T-cell (primary cell): ENCODE measurements at places on chromosomes 6 and 20.

- DNase-seq, result no peak
Observed at GRCh38 chr6:167000759-167001158, 1.6 kb downstream of the CEP43 start.

DNA sequence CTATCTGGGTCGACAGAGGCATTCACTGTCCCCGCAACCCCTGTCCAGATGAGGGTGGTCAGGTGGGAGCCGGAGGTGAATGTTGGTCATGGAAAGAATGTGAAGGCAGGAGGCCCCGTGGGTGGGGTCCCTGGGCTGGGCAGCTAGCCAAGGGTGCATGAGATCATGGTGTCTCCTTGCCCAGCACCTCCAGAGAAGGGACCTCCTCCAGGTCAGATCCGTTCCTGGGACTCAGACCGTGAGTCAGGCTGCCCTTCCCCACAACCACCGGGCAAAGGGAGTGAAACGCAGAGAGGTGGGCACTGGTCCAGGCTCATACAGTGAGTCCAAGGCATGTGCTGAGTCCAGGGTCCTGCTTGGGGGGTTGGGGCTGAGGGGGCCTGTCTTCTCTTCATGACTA is 3.5 kb downstream of the FOXS1 start:
- no peak for DNase-seq

- no peak for DNase-seq
Observed at GRCh38 chr6:157758516-157759023, 64.5 kb upstream of the SNX9 start.

- no peak for DNase-seq
Observed at GRCh38 chr6:3749977-3750316, 1.6 kb downstream of the PXDC1 start.

DNA sequence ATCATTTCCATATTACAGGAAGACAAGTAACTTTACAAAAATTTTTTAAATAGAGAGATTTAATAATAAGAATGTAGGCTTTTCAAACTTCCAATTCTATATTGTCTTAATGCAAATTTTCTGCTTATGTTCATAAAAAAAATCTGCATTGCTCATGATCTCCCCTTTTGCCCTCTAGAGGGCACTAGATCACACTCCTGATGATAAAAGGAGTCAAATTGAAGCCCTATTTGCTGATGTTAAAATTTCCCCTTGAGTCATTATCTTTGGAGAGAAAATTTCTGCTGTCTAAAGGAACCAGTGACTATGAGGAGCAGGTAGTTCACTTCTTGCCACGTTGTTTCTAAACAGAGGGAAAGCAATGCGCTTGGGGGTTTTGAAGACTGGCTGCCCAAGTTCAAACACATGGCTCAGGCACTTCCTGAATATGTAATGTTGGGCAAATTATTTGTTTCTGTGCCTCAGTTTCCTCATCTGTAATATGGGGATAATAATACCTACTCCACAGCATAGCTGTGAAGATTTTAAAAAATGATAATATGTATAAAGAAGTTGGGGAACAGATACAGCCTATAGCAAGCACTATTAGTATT is 874.2 kb downstream of the TFAP2A start:
- DNase-seq, result no peak

DNA sequence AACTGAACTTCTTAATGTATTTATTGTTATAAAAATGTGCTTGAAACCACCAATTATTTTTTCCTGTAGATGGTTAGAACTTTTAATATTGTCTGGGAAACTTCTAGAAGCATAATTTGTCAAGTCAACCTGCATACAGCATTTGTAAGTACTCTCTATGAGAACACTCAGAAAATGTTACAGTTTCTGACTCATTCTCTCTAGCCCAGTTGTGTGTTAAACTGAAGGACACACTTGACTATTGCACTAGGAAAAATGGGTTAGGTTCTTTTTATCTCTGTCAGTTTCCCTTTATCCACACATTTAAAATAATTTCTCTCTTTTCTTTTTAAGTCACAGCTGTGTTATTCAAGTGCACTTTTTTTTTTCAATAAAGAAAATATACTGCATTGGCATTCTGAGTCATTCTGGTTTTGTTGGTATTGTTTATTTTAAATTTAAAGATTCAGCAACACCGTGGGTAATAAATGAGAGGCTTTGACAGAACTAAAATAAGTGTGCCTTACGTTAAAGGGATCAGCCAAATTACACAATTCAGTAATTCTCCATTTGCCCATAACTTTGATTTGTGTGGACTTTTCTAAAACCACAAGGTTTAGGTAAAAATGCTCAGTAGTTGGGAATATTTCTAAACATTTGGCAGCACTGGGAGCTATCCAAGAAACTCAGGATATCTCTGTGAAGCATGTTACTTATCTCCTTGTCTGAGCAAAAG is 50.7 kb downstream of the OPN5 start:
- no peak for DNase-seq

DNA sequence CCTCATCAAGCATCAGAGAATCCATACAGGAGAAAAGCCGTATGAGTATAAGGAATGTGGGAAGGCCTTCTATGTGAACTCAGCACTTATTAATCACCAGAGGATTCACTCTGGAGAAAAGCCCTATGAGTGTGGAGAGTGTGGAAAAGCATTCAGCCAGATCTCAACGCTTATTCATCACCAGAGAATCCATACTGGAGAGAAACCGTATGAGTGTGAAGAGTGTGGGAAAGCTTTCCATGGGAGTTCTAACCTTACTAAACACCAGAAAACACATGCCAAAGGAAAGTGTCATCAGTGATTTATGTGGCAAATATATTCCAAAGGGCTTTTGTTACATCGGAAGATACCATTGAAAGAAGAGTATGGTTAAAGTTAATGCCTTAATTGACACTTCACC is 25.4 kb downstream of the ZKSCAN8 start:
- DNase-seq, result no peak

DNA sequence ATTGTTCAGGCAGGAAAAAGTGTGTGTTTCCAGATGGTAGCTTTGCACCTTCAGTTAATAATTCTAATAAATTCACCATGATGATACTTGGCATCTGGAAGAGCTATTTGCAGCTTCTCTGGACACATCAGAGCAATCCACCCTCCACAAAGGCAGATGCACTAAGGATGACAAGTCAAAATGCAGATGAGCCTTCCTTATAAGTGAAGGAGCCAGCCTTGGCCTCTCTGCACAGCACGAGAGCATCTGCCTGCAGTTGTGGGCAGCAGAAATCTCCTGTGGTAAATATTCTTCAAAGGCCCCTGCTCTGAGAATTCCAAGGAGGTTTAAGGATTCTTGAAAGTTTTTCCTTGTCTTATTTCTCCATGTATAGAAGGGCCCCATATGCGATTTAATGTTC is 6.9 kb upstream of the POM121L2 start:
- no peak for DNase-seq

DNA sequence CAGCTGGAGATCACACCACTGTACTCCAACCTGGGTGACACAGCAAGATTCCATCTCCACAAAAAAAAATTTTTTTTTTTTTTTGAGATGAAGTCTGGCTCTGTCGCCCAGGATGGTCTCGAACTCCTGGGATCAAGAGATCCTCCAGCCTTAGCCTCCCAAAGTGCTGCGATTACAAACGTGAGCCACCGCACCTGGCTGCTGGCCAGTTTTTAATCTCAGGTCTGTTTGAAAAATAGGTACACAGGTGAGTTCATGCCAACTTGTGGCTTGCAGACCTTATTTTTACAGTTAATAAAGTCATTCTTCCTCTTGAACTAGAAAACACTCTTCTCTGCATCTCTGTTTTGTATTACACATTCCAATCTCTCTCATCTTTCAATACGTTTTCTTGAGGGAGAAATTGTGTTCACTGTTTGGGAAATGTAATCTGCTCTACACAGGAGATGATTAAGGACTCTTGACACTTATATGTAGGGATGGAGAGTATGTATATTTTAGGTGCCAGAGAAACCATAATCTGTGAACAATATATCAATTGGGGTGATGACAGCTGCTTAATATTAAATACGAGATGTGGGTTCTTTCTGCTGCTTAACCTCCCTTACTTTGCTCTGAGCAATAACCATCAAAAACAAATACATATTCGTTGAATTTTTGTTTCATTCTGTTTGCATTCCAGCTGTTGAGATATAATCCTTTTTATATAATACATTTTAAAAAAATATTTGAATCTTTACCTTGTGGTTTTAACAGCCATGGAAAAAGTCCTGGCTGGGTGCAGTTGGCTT is 17.7 kb upstream of the RIPOR3 start:
- DNase-seq, result no peak

DNA sequence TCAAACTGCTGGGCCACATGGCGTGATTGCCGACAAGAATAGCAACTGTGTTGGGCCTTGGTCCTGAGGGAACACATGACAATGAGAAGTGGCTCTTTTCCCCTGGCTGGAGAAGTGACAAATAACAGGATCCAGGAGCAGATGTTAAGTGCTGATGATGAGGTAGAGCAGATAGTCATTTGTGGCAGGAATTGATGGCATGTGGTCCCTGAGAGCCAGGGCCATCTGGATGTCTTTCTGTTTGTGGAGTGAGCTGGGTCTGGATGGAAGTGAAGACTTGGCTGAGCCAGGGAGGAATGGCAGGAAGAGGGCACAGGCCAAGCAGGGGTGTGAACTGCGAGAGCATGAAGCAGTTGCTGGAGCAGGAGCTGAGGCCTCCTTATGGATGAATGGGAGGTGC is 67.8 kb downstream of the SCAND1 start:
- DNase-seq, result no peak

- DNase-seq, result no peak
Observed at GRCh38 chr6:37580176-37580955, 80.7 kb upstream of the CCDC167 start.

DNA sequence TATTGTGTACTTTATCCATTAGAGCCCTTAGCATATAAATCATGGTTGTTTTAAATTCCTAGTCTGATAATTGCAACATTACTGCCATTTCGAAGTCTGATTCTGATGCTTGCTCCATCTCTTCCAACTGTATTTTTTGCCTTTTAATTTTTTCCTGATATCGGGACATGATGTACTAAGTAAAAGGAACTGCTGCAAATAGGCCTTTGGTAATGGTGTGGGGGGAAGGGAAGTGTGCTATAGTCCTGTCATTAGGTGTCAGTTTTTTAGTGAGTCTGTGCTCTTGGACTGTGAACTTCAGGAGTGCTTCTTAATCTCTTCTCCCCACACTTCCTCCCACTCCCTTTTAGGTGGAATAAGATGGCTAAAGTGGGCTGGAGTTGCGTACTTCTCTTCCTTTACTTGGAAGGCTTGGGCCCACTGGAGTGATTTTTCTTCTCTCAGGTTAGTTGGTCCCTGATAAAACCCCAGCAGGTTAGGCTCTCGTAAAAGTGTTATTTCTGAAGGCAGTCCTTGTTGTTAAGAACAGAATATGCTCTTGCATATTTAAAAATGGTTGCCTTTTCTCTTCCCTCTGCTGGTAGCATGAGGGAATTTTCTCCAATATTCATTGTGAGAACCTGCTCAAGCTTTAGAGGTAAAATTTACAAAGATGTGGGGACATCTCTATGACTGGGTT is 18.1 kb downstream of the STXBP5 start:
- DNase-seq, result no peak

DNA sequence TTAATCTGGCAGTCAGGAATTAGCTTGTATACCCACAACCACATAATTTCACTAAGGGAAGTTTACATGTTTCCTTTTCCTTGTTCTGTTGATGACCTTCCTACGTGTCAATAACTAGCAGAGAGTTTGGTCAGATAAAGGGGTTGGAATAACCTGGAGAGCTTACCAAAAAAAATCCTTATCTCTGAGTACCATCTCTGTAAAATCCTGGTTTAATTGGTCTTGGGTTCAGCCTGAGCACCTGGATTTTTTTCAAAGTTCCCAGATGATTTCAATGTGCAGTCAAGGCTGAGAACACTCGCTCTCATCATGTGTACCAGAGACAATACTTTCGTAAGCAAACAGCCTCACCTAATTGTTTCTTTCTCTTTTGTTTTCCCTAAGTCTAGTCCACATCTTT is 483.8 kb upstream of the FLRT3 start:
- DNase-seq, result no peak

DNA sequence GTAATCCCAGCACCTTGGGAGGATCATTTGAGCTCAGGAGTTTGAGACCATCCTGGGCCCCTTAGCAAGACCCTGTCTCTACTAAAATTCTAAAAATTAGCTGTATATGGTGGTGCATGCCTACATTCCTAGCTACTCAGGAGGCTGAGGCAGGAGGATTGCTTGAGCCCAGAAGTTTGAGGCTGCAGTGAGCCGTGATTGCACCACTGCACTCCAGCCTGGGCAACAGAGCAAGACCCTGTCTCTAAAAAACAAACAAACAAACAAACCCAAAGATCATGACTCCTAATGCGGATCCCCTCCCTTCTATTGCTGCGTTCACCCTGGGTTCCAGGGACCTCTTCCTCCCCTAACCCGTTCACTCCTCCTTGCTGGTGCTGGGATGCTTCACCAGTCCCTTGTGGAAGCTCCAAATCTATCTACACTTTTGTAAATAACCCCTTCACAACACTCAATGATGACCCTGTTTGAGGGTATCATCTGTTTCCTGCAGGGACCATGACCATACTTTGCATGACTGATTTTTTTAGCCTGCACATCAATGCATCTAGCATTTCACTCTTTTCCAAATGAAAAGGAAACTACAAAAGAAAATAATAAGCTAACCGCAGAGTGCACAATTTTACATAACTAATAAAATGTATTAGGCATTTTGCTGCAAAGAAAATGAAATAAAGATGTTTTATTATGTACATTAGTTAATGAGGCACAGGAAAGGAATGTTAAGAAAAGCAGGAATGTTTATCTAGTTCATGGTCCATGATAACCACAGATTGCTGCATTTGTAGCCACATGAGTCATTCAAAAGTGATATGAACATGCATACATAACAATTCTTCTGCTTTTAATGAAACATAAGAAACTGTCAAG is 30.5 kb upstream of the IPCEF1 start:
- DNase-seq, result no peak

- no peak for DNase-seq
Observed at GRCh38 chr6:11007715-11008608, 36.1 kb downstream of the ELOVL2 start.

GRCh38 chr6:579339-579738 is 77.6 kb downstream of the HUS1B start:
- DNase-seq, result no peak

DNA sequence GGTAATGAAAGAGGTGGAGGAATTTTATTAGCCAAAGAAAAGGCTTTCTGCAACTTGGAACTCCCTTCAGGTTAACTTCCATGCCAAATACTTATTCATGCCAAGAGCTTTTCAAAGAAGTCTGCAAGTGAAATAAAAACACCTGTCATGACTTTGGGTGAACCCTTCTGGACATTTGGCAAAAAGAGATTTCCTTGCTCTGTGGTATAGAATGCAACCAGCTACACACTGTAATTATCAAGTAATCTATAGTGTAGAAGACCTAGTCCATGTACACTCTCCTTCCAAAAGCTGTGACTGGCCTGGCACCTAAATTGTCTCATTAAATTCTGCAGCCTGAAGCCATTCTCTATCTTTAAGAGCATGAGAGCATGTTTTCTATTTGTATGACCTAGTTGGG is 232.3 kb downstream of the COL12A1 start:
- DNase-seq, result no peak

GRCh38 chr20:46331611-46332361 is 23.5 kb upstream of the CDH22 start:
- no peak for DNase-seq
